ENCODE measurements at places on chromosomes 3 and 15.

GRCh38 chr15:27820722-27821121 lies 278.4 kb downstream of the OCA2 start:
- no peak for DNase-seq

GRCh38 chr3:46662771-46663551 lies 30.5 kb downstream of the ALS2CL start:
- no peak for DNase-seq

DNA sequence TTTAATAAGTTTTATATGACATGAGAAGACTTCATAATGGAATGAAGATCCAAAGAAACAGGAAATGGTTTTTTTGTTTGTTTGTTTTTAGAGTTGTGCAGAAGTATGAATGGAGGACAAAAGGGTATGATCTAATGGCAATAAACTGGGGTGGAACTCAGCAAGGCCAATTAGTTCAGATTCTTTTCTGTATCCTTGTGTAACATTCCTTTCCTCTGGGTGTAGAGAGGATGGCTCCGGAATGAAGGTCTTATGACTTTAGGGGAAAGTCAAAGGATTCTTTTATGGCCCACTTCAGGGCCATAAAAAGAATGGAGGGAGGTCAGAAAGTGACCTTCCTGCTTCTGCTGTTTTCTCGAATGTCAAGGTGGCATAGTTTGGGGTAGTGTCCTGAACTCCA lies 152.6 kb downstream of the DPH6 start:
- DNase-seq: no peak

DNA sequence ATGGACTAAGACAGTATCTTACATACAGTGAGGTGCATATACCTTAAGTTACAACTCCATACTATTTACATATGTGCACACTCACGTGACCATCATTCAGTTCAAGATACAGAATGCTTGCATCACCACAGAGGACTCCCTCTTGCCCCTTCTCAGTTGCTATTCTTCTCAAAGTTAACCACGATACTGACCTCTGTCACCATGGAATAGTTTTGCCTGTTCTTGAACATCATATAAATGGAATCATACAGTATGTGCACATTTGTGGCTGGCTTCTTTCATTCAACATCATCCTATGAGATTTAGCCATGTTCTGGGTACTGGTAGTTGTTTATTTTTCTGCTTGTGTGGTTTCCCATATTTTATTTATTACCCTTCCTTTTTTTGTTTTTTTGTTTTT lies 10.4 kb upstream of the ZSCAN2 start:
- DNase-seq: no peak
